ENCODE measurements at places on chromosomes 5 and 9.

DNA sequence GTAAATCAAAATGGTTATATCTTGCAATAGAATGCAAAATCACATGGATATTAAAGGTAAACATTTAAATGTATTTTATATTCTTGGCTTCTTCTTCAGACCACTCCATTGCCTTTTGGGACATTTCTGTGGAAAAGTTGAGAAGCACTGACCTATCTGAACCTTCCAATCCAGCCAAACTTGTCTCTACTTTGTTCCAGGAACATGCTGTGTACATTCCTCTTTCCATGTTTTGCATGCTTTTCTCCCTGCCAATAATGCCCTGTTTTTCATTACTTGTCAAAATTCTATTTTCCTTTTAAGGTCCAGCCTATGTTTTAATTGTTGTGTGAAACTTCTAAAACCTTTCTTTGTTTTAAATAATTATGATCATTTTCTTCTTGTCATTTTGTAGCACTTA, 28.3 kb downstream of the JAK2 start:
- DNase-seq, result no peak

DNA sequence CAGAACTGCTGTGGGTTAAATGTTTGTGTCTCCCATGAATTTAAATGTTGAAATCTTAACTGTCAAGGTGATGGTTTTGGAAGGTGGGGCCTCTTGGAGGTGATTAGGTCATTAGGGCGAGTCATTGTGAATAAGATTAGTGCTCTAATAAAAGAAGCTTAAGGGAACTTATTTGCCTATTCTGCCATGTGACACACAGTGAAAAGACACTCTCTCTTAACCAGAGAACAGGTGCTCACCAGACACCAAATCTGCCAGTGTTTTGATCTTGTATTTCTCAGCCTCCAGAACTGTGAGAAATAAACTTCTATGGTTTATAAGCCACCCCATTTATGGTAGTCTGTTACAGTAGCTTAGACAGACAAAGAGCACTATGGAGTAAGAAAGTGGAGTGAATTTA, 117.9 kb upstream of the SV2C start:
- DNase-seq, result no peak

DNA sequence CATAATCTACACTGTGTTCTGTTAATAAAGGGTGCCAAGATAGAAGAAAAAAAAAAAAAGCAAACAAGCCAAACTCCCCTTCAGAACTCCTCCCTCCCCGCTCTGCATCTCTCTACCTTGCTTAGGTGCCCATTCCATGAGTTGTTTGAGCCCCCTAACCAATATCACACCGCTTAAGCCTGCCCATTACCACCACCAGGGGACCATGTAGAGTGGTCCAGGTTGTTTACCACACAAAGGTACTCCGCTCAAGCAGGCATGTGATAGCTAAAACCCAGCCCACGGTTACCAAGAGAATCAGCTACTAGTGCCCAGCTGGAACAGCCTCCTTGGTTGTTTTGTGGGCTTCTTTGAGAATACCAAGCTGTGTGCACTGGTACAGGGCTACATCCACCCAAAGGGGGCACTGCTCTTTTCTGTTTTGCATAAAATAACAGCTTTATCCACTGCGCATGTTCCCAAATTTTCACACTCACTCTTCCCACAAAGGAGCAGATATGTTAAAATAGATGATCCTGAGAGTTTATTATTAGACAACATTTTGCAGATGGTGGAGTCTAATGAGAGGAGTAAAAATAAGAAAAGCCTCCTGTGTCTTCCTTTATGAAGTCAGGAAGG, 304.1 kb downstream of the DEPDC1B start:
- no peak for DNase-seq

DNA sequence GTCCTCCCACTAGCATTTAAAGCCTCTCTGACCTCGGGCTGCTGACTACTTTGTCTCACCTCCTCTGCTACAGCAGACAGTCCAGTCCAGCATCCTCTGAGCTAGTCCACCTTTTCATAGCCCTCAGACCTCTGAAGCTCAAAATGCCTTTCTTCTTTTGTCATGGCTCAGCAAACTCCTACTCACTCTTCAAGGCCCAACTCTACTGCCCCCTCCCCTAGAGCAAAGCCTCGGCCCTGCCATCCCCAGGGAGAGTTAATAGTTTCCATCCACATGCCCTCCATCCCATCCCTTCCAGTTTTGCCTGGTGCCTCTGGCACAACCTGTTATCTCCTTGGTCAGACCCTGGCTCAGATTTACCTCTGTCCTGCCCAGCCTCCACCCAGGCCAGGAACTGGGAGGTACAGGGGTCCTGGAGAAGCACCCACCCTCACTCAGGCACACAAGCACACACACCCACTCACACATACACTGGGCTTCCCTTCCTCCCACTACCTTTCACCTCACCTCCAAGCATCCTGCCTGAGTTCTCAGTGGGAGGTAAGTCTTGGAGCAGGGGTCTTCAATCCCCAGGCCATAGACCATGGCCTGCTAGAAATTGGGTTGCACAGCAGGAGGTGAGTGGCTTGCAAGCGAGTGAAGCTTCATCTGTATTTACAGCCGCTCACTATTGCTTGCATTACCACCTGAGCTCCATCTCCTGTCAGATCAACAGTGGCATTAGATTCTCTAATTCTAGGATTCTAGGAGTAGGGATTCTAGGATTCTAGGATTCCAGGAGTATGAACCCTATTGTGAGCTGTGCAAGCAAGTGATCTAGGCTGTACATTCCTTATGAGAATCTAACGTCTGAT, 18.1 kb downstream of the PDLIM4 start:
- no peak for DNase-seq

GRCh38 chr9:109926421-109926869, 146.4 kb downstream of the PALM2AKAP2 start:
- DNase-seq, result no peak

GRCh38 chr9:127779136-127779981, 893 bp upstream of the SH2D3C start:
- peak; percentile 32 for DNase-seq

GRCh38 chr5:58156361-58156760, 303.5 kb downstream of the PLK2 start:
- no peak for DNase-seq

GRCh38 chr5:33068786-33069185, 357.7 kb downstream of the NPR3 start:
- no peak for DNase-seq

GRCh38 chr5:179420476-179420875, 75.2 kb upstream of the ADAMTS2 start:
- DNase-seq, result no peak

DNA sequence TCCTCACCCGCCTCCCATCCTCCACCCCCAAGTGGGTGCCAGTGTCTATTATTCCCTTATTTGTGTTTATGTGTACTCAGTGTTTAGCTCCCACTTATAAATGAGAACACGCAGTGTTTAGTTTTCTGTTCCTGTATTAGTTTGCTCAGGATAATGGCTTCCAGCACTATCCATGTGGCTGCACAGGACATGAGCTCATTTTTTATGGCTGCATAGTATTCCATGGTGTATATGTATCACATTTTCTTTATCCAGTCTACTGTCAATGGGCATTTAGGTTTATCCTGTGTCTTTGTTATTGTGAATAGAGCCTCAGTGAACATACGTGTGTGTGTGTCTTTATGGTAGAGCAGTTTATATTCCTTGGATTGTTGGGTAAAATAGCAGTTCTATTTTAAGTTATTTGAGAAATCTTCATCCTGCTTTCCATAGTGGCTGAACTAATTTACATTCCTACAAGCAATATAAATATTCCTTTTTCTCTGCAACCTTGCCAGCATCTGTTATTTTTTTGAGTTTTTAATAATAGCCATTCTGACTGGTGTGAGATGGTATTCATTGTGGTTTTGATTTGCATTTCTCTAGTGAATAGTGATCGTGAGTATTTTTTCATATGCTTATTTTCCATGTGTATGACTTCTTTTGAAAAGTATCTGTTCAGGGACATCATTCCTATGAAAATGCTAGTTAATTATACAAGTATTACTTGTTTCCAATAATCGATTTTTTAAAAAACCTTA, 164.0 kb upstream of the CCDC152 start:
- DNase-seq, result no peak

DNA sequence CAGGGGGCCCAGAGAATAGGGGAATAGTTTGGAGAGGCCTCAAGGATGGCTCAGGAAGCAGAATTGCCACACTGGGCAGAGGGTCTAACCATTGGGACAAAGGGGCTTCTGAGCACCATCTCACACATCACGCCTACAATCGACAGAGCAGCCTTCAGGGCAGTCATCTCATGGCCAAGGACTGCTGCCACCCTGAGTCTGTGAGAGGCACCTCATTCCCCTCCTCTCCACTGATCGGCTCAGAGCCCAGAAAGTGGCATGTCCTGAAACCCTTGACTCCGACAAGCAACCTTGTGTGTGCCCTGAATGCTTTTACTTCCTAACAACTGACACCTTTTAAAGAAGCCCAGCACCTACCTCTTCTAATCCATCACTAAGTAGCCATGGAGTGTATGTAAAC, 128.9 kb upstream of the PTPN3 start:
- no peak for DNase-seq

- no peak for DNase-seq
These were observed 1.4 kb downstream of the SAP30L start for GRCh38 chr5:154447089-154447725.

GRCh38 chr9:69971643-69972449, 71.8 kb upstream of the MAMDC2 start:
- no peak for DNase-seq
